Smooth muscle cell of the pulmonary artery (primary cell): ENCODE measurements at places on chromosomes 12 and 14. TPM values are rescaled to one million over a fixed set of nuclear protein-coding genes. Genes with fewer than 3 reads are reported as not detected.

The HOXC9 gene
- total RNA-seq: 0.40 and 1.8 TPM in 2 replicates

The ABHD12B gene
- total RNA-seq: not detected in 2 replicates

The GLI1 gene
- total RNA-seq: 0.26 and 0.76 TPM in 2 replicates

The NPAS3 gene
- total RNA-seq: 0.26 and 0.76 TPM in 2 replicates

The FRS2 gene
- total RNA-seq: 43.1 and 52.5 TPM in 2 replicates

The PRB2 gene
- total RNA-seq: not detected in 2 replicates

The SLC38A4 gene
- 0.39 and 0.56 TPM in 2 replicates for total RNA-seq

The EXOC3L4 gene
- 0.39 TPM in 1 of 2 replicates, not detected in the other for total RNA-seq

The CMKLR1 gene
- total RNA-seq: 2.9 and 5.4 TPM in 2 replicates
